ENCODE measurements at places on chromosomes 5 and 9. TPM values are rescaled to one million over a fixed set of nuclear protein-coding genes. Genes with fewer than 3 reads are reported as not detected.

GRCh38 chr5:170389550-170389892 is 354 bp upstream of the KCNMB1 start:
- no peak for DNase-seq
- H3K36me3 ChIP-seq: no peaks in the 10 kb centered on the region
- no peaks in the 10 kb centered on the region for H3K27me3 ChIP-seq
- peaks cover 19% of the 10 kb centered on the region for H3K4me1 ChIP-seq

The SLC6A19 gene
- not detected for total RNA-seq

DNA sequence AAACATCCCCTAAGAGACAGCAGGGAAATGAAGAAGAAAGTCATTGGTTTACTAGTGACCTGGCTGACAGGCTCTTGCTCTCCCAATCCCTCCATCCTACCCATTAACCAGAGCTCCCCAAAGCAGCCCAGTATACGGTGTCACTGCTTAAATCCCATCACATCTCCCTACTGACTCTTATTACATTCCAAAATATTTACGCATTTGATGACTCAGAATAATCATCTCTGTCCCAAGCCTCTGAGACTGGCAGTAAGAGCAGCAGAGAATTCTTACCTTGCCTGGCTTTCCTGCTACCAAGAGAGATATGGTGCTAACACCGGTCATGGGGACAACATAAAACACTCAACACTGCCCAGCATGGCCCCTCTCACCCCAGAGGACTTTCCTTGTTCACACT is 20.2 kb upstream of the WHRN start:
- no peak for DNase-seq
- no peak overlapping the region for H3K4me3 ChIP-seq
- no peak overlapping the region for H3K27ac ChIP-seq
- H3K36me3 ChIP-seq: no peaks in the 10 kb centered on the region
- peaks cover 43% of the 10 kb centered on the region for H3K27me3 ChIP-seq

DNA sequence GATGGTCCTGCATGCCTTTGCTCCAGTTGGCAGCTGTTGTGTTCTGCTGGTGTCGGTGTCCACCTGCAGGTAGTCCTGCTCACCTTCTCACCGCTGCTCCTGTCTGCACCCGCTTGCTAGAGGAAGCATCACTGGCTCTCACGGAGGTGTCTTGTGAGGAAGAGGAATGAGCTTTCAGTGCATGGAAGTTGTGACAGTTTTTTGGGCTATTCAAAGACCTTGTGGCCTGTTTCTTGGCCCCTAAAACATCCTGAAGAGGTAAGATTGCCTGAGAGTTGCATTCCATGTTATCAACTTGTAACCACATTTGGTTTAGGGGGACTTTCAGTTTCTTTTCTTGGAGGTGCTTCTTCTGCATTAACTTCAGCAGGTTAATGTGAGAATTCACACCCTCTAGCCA is 85.6 kb downstream of the MACROH2A1 start:
- peaks cover 5% of the 10 kb centered on the region for H3K27me3 ChIP-seq
- H3K27ac ChIP-seq: no peak overlapping the region
- no peak overlapping the region for H3K4me3 ChIP-seq
- no peak for DNase-seq

DNA sequence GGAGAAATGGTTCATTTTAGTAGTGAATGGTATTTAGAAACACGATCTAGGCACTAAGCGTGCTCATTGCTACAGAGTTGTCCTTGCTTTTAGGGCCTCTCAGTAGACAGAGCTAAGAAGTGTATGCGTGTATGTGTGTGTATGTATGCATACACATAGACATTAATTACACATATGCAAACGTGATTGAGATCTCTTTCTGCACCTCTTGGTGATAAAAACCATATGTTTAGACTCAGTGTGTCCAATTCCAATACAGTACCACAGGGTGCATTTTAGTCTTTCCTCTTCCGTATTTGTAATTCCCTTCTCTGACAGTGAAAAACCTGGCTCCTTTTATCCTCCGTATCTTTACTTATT is 13.1 kb downstream of the TRIO start:
- no peaks in the 10 kb centered on the region for H3K36me3 ChIP-seq
- peaks cover 74% of the 10 kb centered on the region for H3K4me1 ChIP-seq
- no peak overlapping the region for H3K4me3 ChIP-seq
- H3K27me3 ChIP-seq: no peaks in the 10 kb centered on the region

The CCL27 gene
- 0.44 TPM for total RNA-seq

GRCh38 chr5:97164846-97165245 is 18.2 kb downstream of the RIOK2 start:
- H3K4me3 ChIP-seq: no peak overlapping the region
- H3K4me1 ChIP-seq: no peaks in the 10 kb centered on the region
- H3K27ac ChIP-seq: no peak overlapping the region
- H3K36me3 ChIP-seq: peaks cover 93% of the 10 kb centered on the region
- DNase-seq: no peak

GRCh38 chr5:167812871-167813270 is 478.6 kb upstream of the WWC1 start:
- no peaks in the 10 kb centered on the region for H3K4me1 ChIP-seq
- H3K4me3 ChIP-seq: no peak overlapping the region
- H3K27me3 ChIP-seq: no peaks in the 10 kb centered on the region
- no peak overlapping the region for H3K27ac ChIP-seq
- H3K36me3 ChIP-seq: no peaks in the 10 kb centered on the region

GRCh38 chr9:19988281-19988680 is 199.4 kb upstream of the SLC24A2 start:
- no peaks in the 10 kb centered on the region for H3K36me3 ChIP-seq
- no peaks in the 10 kb centered on the region for H3K4me1 ChIP-seq
- no peak for DNase-seq
- H3K27me3 ChIP-seq: no peaks in the 10 kb centered on the region
- no peak overlapping the region for H3K4me3 ChIP-seq
- H3K27ac ChIP-seq: no peak overlapping the region

DNA sequence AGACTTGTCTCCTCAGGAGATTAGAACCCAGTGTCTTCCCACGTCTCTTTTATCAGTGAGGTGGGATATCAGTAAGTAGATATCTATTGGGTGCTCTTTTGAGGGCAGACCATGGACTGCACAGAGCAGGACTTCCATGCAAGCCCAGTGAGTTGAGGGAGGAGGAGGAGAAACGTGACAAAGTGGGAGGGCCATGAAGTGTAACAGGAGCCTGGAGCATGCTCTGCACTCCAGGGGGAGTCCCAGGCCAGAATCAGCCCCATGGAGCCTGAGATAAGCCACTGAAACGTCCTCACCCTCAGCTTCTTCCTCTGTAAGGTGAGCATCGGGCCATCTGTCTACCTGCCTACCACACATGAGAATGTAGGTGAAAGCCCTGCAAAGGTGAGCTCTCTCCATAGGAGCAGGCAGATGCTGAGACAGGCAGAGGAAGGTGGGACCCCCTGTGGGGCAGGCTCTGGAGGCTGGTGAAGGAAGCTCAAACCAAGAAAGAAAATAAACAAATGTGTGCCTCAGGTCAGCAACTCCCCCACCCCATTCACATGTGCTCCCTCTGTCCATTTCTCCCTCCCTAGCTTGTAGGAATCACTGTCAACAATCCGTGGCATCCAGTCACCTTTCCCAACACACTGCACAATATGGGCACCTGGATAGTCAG is 87.4 kb downstream of the NRG2 start:
- H3K36me3 ChIP-seq: no peaks in the 10 kb centered on the region
- no peak overlapping the region for H3K27ac ChIP-seq
- no peaks in the 10 kb centered on the region for H3K27me3 ChIP-seq
- peaks cover 24% of the 10 kb centered on the region for H3K4me1 ChIP-seq

- no peak for DNase-seq
- no peak overlapping the region for H3K27ac ChIP-seq
- H3K27me3 ChIP-seq: no peaks in the 10 kb centered on the region
Measured at GRCh38 chr5:98130261-98131035, 643.0 kb upstream of the RGMB start.

- H3K27me3 ChIP-seq: no peaks in the 10 kb centered on the region
- H3K4me1 ChIP-seq: peaks cover 5% of the 10 kb centered on the region
- peak overlapping the region; percentile 58 for H3K4me3 ChIP-seq
- H3K36me3 ChIP-seq: peaks cover 11% of the 10 kb centered on the region
- H3K27ac ChIP-seq: peak overlapping the region; percentile 71
- no peak for DNase-seq
Measured at GRCh38 chr9:136667940-136668760, 5.4 kb downstream of the EGFL7 start.

The CCDC183 gene
- 2.4 TPM for total RNA-seq

- H3K4me1 ChIP-seq: peaks cover 3% of the 10 kb centered on the region
- no peaks in the 10 kb centered on the region for H3K36me3 ChIP-seq
- H3K27me3 ChIP-seq: no peaks in the 10 kb centered on the region
- H3K27ac ChIP-seq: no peak overlapping the region
Measured at GRCh38 chr5:55638455-55638854, 73.7 kb downstream of the SLC38A9 start.

GRCh38 chr5:121873409-121873808 is 21.7 kb downstream of the FTMT start:
- H3K4me1 ChIP-seq: no peaks in the 10 kb centered on the region
- DNase-seq: no peak
- H3K36me3 ChIP-seq: no peaks in the 10 kb centered on the region
- H3K27ac ChIP-seq: no peak overlapping the region
- H3K27me3 ChIP-seq: no peaks in the 10 kb centered on the region

- no peaks in the 10 kb centered on the region for H3K36me3 ChIP-seq
- no peak for DNase-seq
- H3K4me3 ChIP-seq: no peak overlapping the region
- H3K4me1 ChIP-seq: no peaks in the 10 kb centered on the region
Measured at GRCh38 chr9:74771262-74771585, 116.5 kb downstream of the TRPM6 start.

GRCh38 chr9:75775966-75776691 is 114.3 kb upstream of the PCSK5 start:
- no peaks in the 10 kb centered on the region for H3K36me3 ChIP-seq
- DNase-seq: no peak
- no peaks in the 10 kb centered on the region for H3K4me1 ChIP-seq

Measured in heart right ventricle (tissue), 16 donors.